ENCODE measurements at places on chromosomes 3 and 15. TPM values are rescaled to one million over a fixed set of nuclear protein-coding genes. Genes with fewer than 3 reads are reported as not detected.

DNA sequence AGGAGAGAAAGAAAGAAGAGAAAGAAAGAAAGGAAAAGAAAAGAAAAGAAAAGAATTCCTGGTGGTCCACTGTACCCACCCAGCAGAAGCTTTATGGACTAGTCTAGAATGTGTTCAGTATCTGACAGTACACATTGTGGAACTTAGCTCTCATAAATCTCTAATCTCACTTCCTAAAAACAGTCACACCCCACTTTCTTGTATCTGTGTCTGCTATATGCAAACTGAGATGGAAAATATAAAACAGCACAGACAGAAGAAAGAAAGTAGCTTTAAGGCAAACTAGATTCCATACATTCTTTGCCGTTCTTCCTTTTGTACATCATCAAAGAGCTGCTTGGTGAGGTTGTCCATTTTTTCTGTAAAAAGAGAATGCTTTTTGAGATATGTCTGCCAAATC, 41.1 kb upstream of the GNB5 start:
- H3K27me3 ChIP-seq, result no peaks in the 10 kb centered on the region
- no peak overlapping the region for H3K27ac ChIP-seq
- no peaks in the 10 kb centered on the region for H3K4me1 ChIP-seq
- no peak overlapping the region for H3K4me3 ChIP-seq
- no peaks in the 10 kb centered on the region for H3K36me3 ChIP-seq

- no peaks in the 10 kb centered on the region for H3K4me1 ChIP-seq
- no peaks in the 10 kb centered on the region for H3K27me3 ChIP-seq
- H3K27ac ChIP-seq, result no peak overlapping the region
- DNase-seq, result no peak
- peaks cover 7% of the 10 kb centered on the region for H3K36me3 ChIP-seq
Measured at GRCh38 chr15:90967206-90967605, 12.5 kb downstream of the RCCD1 start.

GRCh38 chr3:130093741-130094391, 12.2 kb downstream of the ALG1L2 start:
- no peak for DNase-seq
- no peak overlapping the region for H3K27ac ChIP-seq
- H3K4me3 ChIP-seq, result no peak overlapping the region
- no peaks in the 10 kb centered on the region for H3K4me1 ChIP-seq
- H3K27me3 ChIP-seq, result no peaks in the 10 kb centered on the region

- no peak overlapping the region for H3K27ac ChIP-seq
- DNase-seq, result no peak
- no peaks in the 10 kb centered on the region for H3K27me3 ChIP-seq
- H3K4me1 ChIP-seq, result peaks cover 1% of the 10 kb centered on the region
- peak overlapping the region; percentile 20 for H3K4me3 ChIP-seq
Measured at GRCh38 chr3:41202075-41202833, 2.9 kb downstream of the CTNNB1 start.

DNA sequence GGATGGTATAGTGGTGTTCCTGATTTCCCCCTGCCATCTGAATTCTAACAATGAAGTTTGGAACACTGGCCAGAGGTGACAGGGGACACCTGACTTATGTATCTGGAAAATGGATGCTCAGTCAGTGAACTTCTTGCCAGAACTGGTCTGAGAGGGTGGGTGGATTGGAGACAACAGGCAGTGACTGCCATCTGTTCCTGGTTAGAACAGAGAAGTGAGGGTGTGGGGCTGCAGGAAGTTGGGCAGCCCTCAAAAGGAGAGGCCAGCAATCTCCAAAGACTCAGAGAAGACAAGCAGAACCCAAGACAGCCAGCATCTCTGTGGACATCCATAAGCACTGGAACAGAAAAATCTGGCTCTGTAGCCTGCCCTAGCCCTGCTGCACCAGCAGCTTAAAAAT, 50.5 kb downstream of the ANP32A start:
- H3K4me1 ChIP-seq, result no peaks in the 10 kb centered on the region
- no peak overlapping the region for H3K4me3 ChIP-seq
- no peaks in the 10 kb centered on the region for H3K27me3 ChIP-seq
- no peak for DNase-seq
- H3K27ac ChIP-seq, result no peak overlapping the region
- H3K36me3 ChIP-seq, result no peaks in the 10 kb centered on the region

DNA sequence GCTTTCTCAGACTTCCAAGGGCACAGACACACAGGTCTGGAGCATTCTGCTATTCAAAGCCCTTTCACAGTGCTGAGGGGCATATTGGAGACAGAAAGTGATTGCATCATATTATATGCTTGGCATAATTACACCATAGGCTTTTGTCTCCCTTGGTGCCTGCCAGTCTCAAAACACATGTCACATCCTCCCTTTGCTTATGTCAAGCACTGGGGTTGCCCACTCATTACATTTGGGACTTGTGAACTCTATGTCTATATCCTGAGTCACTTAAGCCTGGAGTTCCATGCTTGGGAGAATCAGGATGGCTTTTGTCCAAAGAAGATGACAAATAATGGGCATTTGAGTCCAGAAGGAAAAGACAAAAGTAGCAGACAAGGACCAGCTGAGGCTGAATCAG, 12.3 kb upstream of the PDZRN3 start:
- no peak for DNase-seq
- H3K27ac ChIP-seq, result peak overlapping the region; percentile 63
- H3K4me3 ChIP-seq, result no peak overlapping the region
- no peaks in the 10 kb centered on the region for H3K36me3 ChIP-seq
- H3K4me1 ChIP-seq, result peaks cover 4% of the 10 kb centered on the region

DNA sequence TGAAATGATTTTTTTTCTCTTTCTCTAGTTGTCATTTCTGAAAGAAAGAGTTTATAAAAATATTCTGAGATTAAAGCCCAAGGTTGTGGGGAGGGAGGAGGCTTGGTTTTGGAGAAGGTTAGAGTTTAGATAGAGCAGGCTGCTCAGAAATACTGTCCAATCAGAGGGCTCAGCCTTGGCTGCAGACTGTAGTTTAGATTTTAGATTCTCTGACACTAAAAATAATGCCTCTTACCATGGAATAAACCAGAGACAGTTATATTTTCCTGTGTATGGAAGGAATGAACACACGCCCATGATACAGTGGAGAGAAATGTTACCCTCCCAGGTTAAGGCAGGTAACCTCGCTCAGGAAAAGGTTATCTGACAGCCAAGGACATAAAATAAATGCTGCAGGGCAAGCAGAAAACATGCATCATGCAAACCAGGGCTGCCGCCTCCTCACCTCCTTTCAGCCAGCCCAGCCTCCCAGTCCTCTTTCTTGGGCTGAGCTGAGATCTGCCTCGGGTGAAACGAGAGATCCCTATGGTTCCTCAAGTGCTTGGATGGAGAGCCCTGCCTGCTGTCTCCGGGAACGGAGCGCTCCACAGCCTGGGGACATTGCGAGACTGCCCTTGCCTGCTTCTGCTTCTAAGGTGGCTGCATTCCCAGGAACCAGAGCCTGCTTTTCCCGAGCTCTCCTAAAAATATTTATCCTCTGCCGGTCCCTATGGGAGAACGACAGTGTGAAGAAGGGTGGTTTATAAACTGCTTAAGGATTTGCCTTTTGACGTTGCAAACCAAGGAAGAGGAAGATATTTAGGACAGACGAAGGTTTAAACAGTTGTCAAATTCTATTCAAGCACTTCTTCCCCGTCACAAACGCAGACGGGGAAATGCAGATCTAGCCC, 848 bp downstream of the NCEH1 start:
- DNase-seq, result peak; percentile 65
- H3K27ac ChIP-seq, result peak overlapping the region; percentile 96
- H3K4me1 ChIP-seq, result peaks cover 6% of the 10 kb centered on the region
- peak overlapping the region; percentile 75 for H3K4me3 ChIP-seq
- H3K36me3 ChIP-seq, result no peaks in the 10 kb centered on the region

DNA sequence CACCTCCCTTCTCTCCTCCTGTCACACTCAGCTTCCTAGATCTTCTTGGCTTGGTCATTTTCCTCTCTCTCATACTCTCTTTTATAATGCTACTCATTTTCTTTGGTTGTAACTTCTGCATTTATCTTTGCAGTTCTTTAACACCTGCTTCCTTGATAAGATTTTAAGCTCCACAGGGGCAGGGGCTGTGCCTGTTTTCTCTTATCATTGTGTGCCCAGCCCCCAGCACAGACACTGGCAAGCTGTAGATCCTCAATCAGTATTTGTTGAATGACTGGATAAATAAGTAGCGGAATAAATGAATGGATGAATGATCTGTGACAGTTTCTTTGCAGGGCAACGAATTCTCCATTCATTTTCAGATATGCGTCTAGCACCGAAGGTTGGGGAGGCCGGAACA, 64.3 kb upstream of the MEX3B start:
- no peaks in the 10 kb centered on the region for H3K36me3 ChIP-seq
- no peak overlapping the region for H3K4me3 ChIP-seq
- H3K27ac ChIP-seq, result no peak overlapping the region
- H3K27me3 ChIP-seq, result no peaks in the 10 kb centered on the region
- DNase-seq, result no peak

GRCh38 chr3:133931084-133931483, 35.4 kb upstream of the RAB6B start:
- H3K4me3 ChIP-seq, result no peak overlapping the region
- no peak overlapping the region for H3K27ac ChIP-seq
- DNase-seq, result no peak
- H3K36me3 ChIP-seq, result no peaks in the 10 kb centered on the region
- no peaks in the 10 kb centered on the region for H3K27me3 ChIP-seq

DNA sequence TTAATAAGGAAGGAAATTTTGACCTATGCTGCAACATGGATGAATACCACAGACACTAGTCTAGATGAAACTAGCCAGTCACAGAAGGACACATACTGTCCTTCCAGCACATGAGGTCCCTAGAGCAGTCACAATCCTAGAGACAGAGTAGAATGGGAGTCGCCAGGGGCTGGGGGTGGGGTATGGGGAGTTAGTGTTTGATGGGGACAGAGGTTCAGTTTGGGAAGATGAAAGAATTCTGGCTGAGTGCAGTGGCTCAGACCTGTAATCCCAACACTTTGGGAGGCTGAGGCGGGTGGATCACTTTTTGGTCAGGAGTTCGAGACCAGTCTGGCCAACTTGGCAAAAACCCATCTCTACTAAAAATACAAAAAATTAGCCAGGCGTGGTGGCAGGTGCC, 99.2 kb downstream of the TPRA1 start:
- no peaks in the 10 kb centered on the region for H3K4me1 ChIP-seq
- H3K27me3 ChIP-seq, result no peaks in the 10 kb centered on the region
- no peaks in the 10 kb centered on the region for H3K36me3 ChIP-seq

DNA sequence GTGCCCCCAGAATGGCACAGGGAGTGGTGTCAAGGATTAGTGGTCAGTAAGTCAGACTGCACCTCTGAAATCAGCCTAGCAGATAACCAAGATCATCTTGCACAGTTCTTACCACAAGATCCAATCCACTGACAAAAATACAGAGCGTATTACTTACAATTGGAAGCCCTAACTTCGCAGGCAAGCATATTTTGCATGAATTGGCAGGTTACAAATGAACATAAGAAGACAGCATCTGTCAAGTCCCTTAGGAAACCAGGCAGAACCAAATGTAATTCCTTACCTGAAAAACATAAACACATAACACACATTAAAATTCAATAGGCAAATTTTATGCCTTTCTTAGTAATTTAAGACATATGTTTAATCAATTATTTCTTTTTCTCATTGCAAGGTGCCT, 293.4 kb downstream of the MAGI1 start:
- no peaks in the 10 kb centered on the region for H3K27me3 ChIP-seq
- H3K36me3 ChIP-seq, result no peaks in the 10 kb centered on the region
- H3K4me3 ChIP-seq, result no peak overlapping the region
- H3K27ac ChIP-seq, result no peak overlapping the region
- DNase-seq, result no peak

The ZNF860 gene
- total RNA-seq, result 0.65 TPM

The CPLX3 gene
- total RNA-seq, result not detected

The TUSC7 gene
- not detected for total RNA-seq

Data from aorta (tissue), 5 donors.